ENCODE measurements at places on chromosomes 7 and 10.
A peak's percentile ranks its signal among the peaks of the same experiment; 100 is the strongest.

- no peak for DNase-seq
Measured at GRCh38 chr7:133367561-133367960, 114.7 kb downstream of the EXOC4 start.

DNA sequence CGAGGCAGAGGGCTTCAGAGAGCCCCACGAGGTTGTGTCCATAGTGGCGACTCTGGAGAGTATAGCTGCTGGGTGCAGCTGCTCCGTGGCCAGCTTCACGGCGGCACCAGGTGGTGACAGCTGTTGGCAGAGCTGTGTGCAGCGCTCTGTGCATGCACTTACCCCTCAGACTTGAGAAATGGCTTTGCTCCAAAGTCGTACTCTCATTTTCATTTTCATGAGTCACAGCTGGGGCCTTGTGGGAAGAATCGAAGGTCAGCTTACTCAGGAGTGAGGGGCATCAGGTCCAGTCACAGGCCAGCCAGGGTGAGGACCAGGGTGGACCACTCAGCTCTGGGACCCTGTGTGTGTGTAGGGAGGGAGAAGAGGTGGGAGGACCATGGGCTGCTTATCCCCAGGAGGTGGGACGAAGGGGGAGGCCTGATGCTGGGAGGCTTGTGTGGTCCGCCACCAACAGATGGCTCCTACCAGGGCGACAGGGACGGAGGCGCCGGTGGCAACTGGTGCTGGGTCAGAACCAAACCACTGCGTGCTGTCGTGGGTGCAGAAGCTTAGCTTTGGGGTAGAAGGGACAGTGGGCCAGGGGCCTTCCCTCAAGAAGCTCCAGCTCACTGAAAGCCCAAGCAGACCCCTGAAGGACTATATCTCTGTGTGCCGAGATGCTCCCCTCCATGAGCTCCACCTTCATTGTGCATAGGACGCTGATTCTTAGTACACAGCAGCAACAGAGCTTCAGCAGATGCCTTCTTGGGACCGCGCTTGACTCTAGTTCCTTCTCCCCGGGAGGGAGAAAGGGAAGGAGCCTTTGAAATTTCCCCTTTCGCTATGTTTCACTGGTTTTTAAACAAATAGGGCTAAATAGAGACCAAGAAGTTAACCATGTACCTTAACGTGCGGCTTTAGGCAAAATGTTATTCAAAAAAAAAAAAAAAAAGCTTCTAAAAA lies 225.0 kb downstream of the CELF2 start:
- DNase-seq, result no peak

GRCh38 chr10:14611968-14612693 lies 162.6 kb downstream of the FAM107B start:
- no peak for DNase-seq

GRCh38 chr7:69610374-69611084 lies 12.3 kb downstream of the AUTS2 start:
- no peak for DNase-seq

- no peak for DNase-seq
Measured at GRCh38 chr10:33195608-33196376, 138.7 kb downstream of the NRP1 start.

DNA sequence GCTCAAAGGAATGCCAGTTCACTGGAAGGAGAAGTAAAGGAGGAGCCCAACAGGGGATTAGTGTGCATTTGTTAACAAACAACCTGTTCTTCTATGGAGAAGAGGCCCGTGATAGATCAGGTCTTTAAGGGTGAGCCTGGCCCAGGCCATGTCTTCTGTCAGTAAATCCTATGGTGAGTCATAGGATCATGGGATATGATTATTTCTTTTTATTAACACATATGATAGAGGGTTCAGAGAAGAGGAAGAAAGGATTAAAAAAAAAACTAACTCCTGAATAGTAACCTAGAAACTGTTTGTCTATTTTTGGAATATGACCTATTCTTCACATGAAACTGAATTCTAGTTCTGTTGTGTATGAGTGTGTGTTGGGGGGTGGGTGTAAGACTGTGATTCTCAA lies 70.4 kb downstream of the GPR158 start:
- DNase-seq, result no peak

DNA sequence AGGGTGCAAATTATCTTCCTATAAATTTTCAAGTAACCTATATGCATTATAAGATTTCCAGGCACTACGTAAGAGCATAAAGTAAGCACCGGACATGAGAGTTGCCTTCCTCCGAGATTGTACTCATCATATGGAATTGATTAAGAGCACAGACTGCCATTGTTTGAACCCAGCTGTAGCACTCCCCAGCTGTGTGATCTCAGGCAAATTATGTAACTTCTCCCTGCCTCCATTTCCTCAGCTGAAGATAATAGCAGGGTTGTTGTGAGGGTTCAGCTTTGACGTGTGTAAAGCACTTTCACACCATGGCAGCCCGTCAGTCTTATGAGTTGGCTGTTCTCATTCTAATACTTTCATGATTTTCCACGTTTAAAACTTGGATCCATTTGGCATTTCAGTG lies 122.6 kb downstream of the ITIH5 start:
- no peak for DNase-seq

DNA sequence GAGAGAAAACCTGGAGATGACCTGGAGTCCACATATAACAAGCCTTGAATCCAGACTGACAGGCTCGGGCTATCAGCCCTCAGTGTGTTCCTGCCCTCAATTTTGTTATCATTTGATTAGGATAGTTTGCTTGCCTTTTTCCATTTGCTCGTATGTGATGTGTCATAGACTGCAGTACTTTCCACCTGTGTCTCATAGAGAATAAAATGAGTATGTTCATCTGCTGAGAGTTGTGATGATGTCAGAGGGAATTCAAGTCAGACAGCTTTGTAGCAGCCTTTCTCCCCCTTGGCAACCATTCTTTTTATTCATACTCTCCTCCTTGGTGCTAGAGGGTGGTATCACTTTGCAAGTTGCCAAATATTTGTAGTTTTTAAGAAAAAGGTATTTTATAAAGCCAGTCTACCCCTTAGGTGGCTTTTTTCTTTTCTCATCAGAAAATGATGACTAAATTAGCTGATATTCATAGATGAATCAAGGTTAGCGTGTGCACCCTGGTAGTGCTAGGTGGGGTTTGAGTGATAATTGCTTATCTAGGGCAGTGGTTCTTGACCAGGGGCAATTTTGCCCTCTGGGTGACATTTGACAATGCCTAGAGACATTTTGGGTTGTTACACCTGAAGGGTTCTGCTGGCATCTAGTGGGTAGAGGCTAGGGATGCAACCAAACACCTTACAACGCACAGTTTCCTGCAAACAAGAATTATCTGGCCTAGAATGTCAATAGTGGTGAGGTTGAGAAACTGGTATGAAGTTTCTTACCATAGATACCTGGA lies 5.4 kb downstream of the SGPL1 start:
- DNase-seq, result no peak

GRCh38 chr7:42198974-42199668 lies 37.9 kb downstream of the GLI3 start:
- no peak for DNase-seq

DNA sequence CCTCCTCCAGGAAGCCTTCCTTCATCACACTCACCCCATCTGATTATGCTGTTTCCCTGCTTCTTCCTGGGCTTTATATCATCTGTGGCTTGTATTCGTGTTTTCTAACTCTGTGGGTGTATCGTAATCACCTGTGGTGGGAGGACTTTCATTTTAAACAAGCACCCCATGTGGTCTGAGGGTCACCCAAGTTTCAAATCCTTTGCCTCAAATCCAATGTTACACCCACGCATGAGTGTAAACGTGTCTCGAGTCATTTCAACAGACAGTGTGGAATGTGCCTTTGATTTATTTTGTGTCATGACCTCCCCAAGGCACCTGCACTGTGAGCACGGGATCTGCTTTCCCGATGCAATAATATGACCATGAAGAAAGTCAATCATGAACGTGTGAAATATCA lies 17.5 kb upstream of the LYZL2 start:
- DNase-seq, result no peak

GRCh38 chr7:6271694-6272440 lies 557 bp downstream of the CYTH3 start:
- no peak for DNase-seq

DNA sequence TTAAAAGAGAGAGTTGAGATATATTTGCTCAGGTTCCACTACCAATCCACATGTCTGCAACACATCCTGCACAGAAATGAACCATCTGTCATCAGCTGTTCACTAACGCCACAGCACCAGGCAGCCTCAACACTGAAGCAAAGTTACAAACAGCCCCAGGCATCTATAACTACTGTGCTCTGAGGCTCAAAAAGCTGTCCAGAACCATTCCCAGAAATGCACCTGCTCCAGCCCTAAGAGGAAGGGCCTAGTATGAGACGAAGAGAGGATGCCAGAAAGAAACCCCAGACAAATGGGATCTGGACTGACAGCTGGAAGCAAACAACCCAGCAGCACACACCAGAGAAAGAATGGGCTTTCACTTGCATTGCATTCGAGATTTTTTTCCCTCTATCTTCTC lies 159.3 kb downstream of the ELMO1 start:
- no peak for DNase-seq

DNA sequence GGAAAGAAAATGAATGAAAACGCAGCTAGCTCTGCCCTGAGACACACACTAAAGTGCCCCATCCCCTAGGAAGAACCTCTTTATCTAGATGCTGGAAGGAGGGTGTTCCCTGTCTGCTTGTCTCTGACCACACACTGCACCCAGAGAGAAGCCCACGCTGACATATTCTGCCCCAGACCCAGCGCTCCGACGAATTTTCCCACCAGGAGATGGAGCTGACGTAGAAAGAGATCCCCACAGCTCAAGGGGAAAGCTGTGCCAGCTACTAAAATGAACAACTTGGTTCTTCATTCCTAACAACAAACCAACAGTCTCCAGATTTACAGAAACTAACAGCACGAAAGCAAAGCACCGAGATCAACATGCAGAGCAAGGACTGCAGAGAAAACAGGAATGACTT lies 73.3 kb downstream of the KIAA1549 start:
- no peak for DNase-seq

DNA sequence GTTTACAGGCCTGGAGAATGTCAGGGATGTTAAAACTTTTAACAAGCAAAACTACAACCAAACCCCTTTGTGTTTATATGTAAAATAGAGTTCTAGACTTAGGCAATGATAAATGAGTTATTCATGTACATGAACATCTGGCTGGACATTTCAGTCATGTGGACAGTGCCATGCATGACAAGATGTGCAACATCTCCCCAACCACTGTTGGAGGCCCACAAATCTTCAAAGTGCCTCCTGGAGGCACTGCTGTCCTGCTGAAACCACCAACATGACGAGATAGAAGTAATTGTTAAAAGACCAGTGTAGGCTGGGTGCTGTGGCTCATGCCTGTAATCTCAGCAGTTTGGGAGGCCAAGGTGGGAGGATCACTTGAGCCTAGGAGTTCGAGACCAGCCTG lies 18.4 kb downstream of the PPIA start:
- DNase-seq, result no peak

GRCh38 chr7:98283127-98283886 lies 1.8 kb downstream of the BRI3 start:
- no peak for DNase-seq

GRCh38 chr7:92809397-92809759 lies 27.0 kb downstream of the CDK6 start:
- no peak for DNase-seq

DNA sequence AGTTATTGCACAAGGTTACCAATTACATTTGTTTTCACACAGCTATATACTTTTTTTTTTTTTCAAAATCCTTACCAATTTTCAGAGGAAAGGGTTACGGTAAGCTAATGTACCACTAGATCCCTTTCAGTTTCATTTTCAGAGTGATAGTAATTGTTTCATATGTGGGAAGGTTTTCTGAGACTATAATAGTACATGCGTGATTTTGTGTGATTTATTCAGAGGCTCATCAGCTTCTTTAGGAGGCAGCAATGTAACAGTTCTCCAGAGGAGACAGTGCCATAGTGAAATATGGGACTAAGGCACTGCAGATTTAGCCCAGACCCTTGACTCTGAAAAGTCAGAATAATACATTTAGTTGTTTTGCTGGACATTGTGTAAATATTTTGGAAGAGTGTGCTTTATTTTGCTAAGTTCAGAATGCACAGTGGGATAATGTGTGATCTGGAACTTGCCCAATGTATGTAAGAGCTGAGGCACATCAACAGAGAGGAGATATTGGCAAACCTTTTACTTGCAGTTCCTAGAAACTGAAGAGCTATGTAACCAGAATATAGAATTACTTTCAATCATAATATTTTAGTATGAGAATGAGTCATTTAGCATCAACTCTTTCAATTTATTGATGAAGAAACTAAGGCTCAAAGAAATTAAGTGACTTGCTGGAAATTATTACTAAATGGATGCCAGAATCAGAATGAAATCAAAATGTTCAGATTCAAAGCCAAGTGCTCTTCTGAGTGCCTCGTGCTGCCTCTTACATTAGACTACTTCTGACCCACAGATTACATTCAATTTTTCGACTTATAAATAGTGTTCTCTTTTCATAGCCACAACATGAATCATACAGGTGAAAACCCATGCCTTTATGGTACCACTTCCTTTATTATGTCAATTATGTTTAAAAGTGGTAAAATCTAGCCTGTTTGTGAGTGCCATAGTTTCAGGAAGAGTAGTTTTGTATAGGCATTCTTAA lies 207.7 kb upstream of the TEX47 start:
- peak; percentile 15 for DNase-seq

- no peak for DNase-seq
Measured at GRCh38 chr7:17632384-17632783, 307.9 kb downstream of the SNX13 start.

- no peak for DNase-seq
Measured at GRCh38 chr10:55358539-55358938, 557.5 kb upstream of the PCDH15 start.

GRCh38 chr7:124428781-124429180 lies 336.8 kb downstream of the GPR37 start:
- DNase-seq, result no peak

- DNase-seq, result no peak
Measured at GRCh38 chr10:48788554-48788953, 103.9 kb downstream of the WDFY4 start.

- no peak for DNase-seq
Measured at GRCh38 chr7:142863891-142864685, 9.2 kb downstream of the EPHB6 start.

GRCh38 chr7:158934628-158935027 lies 78.3 kb downstream of the DYNC2I1 start:
- no peak for DNase-seq

DNA sequence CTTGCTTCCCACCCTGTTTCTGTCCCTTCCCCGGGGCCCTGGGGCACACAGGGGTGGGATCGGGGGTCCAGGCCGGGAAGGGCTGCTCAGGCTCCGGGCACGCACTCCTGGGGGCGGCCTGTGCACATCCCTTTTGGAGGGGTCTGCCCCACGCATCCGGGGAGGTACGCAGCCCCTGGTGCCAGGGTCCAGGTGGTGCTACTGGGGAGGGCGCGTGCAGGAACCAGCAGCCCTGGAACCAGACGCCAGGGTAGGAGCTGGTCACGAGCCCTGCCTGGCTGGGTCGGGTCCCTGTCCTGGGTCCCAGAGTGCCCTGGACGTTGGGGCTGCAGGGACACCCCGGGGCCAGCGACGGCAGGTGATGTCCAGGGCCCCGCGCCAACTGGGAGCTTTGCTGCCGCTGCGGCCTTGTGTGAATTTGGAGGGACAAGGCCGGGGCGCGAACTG lies 53.4 kb downstream of the GLRX3 start:
- DNase-seq, result no peak

GRCh38 chr10:119005362-119006043 lies 24.0 kb upstream of the NANOS1 start:
- no peak for DNase-seq

Data from GM12864 (cell line).